ENCODE measurements at places on chromosomes 6 and 20.
A peak's percentile ranks its signal among the peaks of the same experiment; 100 is the strongest.

DNA sequence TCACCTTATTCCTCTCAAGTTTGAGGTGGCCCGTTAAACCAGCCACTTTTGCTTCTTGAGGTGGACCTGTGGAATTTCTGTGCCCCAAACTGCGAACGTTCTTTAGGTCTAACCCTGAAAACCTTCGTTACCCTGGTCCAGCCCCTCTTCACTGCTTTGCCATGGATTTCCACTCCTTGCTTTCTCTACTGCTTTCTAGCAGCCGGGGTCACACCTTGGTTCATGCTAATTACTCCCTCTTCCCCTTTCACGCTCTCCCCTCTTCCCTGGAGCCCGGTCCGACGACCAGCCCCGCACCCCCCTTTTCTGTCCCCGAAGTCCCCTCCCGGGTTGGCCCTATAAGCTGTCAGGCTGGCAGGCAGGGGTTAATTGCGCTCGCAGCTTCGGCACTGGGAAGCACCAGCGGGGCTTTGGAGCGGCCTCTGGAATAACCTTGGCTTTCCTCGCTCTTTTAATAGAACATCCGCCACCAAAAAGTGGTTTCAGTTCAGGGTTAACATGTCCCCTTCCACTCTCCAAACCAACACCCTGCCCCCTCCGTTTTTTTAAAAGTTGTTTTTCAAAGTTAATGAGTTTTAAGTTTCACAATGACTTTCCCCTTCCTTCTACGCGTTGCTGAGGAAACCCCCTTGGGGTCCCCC is 1.4 kb upstream of the HIVEP1 start:
- peak; percentile 68 for DNase-seq

GRCh38 chr6:101489456-101489855 is 95.9 kb downstream of the GRIK2 start:
- no peak for DNase-seq

GRCh38 chr20:63900413-63900812 is 5.5 kb downstream of the DNAJC5 start:
- DNase-seq: no peak

DNA sequence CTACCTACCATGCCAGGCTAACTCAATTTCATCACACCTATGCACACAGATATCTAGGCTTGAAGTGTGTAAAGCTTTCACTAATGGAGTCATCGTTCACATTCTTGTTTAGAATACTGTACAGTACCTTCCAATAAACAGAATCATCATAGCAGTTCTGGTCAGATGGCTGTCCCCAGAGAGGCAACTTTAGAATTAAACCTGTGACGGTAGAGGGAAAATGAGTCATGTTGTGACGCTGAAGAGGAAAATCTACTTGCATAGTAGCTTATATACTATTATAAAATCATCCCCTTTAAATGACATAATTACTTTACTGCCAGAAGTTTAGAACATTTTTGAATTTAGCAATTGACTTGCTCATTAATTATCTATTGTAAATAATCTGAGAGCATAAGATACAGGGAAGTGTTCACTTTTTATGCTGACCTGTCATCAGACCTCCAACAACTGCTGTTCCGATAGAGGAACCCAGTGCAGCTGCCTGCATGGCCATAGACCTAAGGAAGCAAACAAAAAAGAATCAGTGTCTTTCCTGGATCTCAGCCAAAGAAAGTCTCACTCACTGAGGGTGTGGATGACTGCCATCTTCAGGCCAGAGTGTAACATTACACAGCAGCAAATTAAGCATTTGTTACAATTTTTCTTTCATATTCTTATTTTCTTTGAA is 29.8 kb downstream of the RHAG start:
- peak; percentile 59 for DNase-seq

- no peak for DNase-seq
Measured at GRCh38 chr6:109491207-109491938, 8.4 kb upstream of the ZBTB24 start.

GRCh38 chr6:4258733-4259132 is 123.4 kb upstream of the ECI2 start:
- no peak for DNase-seq

DNA sequence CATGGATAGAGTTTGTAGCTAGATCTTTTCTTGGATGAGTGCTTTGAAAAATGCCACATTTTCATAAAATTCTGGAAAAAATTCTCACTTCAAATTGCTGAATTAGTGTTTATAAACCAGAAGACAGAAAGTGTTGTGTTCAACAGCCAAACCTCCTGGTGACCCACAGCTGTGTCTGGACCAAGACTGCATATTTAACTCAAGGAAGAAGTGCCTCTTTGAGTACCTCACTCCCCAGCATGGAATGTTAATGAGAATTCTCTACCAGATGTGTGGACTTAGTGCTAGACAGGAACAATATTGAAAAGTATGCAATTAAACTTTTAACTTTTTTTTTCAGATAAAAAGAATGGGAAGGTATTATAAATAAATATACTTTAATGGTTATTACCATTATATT is 609.3 kb downstream of the COL12A1 start:
- DNase-seq: no peak

DNA sequence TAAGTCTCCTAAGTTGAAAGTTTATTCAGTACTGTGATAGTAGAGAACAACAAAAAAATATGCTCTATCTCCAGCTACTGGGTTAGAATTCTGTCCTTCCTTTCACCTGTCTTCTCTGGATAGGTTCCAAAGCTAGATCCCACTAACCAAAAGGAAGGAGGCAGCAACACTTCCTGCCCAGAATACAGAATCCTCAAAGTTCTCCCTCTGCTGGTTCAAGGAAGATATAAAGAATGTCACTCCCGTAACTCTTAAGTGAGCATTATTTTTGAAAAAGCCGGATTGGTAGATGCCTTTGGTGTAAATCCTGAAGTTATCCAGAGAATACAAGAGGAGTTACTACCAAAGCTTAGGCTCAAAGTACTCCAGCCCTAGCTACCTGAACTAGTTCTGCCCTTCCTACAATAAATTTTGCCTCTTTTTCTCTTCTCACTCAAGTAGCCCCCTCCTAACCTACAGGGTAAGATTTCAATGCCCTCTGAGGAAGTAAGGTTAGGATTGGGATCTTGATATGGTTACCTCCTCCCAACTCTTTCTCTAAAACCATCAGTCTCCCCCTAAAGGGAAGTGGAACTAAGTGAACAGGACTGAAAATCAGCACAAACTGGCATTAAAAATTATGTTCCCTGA is 26.0 kb upstream of the CRIP3 start:
- DNase-seq: peak; percentile 39

DNA sequence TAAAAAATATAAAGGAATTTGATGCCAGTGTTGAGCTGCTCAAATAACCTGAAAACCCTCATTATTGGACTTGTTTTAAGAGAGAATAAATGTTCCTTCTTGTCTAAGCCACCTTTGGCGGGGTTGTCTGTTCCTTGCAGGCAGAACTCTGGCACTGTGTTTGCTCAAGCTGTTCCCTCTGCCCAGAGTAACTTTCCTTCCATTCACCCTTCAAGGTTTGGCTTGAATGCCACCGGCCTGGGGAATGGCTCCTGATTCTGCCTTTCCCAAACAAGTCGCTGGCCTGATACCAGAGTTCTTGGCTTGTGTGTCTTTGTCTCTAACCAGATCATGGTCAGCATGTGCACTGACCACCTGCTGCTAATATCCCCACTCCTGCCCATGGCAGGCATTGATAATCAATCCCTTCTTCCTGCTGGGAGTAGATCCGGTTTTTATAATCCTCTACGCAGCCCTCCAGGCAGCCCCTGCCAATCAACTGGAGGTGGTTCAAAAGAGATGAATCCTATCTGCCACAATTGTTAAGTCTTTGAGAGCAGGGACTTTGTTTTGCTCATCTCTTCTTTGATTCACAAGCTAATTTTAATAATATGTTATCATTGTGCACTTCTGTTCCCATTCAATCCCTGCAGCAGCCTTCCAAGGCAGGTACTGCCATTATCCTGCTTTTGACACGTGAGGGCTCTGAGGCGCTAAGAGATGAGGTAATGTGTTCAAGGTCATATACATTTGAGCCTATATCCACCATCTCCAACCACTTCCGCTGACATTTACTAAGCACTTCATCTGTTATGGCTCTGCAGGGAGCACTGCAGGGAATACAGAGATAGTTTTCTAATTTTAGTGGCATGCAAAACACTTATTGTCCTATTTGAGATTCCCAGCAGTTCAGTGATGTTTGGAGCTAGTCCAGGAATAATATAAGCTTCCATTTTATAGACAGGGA is 3.1 kb upstream of the CCM2L start:
- no peak for DNase-seq

GRCh38 chr6:109454496-109455436 is 806 bp downstream of the MICAL1 start:
- DNase-seq: no peak

- DNase-seq: no peak
Measured at GRCh38 chr6:113968472-113968871, 2.5 kb downstream of the HDAC2 start.

DNA sequence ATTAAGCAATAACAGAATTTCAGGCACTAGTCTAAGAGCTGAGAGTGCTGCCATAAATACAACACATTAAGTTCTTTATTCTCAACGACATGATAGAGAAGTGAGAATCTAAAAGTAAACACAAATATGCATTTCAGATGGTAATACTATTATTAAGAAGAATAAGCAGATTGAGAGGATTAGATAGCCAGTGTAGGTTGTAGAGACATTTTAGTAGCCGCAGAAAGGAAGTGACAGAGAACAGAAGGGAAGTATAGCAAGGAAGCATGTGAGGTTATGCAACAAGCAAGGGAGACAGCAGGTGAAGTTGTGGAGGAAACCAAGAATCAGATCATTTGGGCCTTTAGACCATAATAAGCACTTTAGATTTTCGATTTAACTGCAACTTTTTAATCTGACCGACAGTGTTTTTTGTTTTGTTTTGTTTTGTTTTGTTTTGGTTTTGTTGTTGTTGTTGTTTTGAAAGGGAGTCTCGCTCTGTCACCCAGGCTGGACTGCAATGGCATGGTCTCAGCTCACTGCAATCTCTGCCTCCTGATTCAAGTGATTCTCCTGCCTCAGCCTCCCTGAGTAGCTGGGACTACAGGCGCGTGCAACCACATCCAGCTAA is 737.0 kb upstream of the ADGRB3 start:
- DNase-seq: no peak

DNA sequence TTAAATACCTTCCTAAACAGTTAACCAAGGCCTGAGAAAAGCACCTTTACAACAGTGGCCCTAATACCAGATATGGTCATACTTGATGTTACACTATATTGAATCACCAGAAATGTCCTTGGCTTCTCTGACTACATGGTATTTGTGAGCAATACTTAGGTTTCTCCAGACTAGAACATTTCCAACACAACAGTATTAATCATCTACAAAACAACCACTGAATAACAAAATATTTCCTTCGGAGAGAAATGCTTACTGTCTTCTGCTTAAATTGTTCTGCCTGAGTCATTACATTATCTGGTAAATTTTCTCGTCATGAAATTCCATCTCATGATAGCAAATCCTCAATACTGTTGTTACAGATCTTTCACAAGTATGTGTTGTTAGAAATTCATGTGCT is 252.9 kb upstream of the RUNX2 start:
- DNase-seq: no peak

DNA sequence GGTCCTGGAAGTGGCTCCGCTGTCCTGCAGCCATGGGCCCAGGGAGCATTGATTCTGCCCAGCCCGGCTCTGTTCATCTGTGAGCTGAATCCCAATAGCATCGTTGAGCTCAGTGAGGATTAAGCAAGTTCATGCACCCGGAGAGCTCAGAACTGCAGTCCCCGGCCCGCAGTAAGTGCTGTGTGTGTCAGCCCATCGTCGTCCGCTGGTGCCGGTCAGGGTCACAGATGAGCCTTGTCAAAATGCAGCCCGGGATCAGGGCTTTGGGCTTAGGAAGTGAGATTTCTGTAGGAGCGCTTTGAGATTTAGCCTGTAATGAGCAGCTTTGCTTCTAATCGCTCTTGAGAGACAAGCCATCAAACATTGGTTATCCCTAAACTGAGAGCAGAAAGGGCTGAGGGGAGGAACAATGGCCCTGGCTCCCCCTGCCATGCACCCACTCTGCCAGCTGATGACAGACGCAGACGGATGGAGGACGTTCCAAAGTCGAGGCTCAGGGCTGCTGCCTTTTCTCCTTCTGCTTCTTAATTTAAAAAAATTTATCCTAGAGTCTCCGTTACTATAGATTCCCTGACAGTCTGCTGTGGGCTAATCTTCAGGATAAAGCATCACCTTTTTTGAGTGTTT is 25.6 kb upstream of the SULF2 start:
- DNase-seq: no peak

GRCh38 chr20:23063581-23063980 is 14.1 kb upstream of the THBD start:
- DNase-seq: no peak

- no peak for DNase-seq
Measured at GRCh38 chr6:149754548-149754947, 5.0 kb downstream of the PCMT1 start.

GRCh38 chr20:9202420-9203080 is 133.7 kb downstream of the PLCB4 start:
- DNase-seq: no peak

All from left renal pelvis (tissue), 4 donors.